Fibroblast of skin of back (primary cell): ENCODE measurements at places on chromosomes 5 and 9.

- DNase-seq, result no peak
Observed at GRCh38 chr9:3795556-3795955, 269.8 kb upstream of the RFX3 start.

DNA sequence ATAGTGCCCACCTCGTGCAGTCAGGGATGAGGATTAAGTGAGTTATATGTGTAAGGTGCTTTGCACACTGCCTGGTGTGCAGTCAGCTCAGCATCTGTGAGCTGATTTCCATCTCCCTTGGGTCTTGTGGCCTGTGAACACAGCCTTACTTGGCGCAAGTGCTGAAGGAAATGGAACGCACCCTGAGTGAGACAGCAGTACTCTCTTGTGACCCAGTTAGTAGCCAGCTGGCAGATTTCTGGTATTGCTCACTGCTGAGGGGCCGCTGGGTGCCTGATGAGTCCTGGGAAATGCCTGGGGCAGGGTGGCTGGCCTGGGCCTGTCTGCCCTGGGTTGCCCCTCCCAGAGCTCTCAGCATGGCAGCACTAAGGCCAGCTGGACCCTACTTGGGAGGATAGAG, 90.9 kb upstream of the BOD1 start:
- DNase-seq, result peak; percentile 38

DNA sequence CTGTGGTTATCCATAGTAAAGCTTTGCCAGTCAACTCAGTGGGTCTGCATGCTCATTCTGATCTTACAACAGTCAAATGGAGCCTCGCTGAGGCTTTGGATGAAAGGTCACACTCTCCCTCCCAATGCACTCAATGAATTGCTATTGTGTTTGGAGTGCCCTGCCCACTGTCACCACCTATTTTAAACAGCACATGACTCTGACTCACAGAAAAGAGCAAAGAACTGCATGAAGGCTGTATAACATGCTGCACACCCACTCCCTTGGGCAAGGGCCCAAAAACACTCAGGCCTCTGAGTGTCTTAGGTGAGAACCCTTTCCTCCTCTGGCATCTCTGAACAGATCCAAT, 118.7 kb upstream of the CCDC112 start:
- DNase-seq, result peak; percentile 60

DNA sequence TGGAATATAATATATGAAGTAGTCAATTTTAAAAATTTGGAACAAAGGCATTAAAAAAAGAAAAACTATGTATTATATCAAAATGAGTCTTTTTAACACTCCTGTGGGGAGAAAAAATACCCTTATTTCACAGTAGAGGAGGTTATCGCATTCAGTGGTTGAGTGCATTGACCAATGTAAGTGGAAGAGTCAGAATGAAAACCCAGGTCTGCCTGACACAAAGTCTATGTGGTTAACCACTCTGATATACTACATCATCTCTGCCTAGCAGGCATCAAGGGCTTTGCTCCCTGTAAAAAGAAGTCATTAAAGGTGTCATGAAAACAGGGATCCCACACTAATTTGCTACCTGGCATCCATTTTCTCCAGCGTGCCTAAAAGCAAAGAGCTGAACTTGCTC, 417.2 kb upstream of the C9orf72 start:
- DNase-seq, result no peak

- no peak for DNase-seq
Observed at GRCh38 chr5:118728191-118728590, 260.2 kb downstream of the DTWD2 start.

DNA sequence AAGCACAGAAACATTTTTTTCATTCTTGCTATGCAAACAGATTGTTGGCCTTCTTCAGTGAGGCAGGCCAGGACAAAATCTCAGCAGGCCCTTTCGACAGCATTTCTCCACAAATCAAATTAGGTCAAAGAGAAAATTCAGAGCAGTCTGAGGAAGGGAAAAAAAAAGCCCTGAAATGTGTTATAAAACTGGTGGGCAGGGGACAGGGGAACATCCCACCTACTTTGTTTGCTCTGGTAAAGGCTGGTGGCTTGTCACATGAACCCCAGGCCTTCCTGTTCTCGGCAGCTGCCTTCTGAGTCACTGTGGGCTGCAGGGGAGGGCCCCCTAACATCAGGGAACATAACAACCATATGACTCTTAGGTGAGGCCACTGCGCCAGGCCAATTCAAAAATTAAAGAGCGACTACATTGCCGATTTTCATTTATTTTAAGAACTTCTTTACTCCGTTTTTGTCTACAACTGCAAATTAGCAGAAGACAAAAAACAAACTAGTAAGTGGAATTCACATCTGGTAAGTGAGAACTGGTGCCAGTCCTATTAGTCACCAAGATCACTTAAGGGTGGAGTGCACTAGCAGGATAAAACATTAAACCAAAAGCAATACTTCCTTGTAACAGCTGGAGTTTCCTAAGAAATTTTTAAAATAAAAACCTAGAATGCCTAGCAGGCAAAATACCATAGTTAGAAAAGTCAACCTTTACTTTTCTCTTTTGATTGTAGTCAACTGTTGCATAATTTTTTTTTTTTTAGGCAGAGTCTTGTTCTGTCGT, 46.2 kb upstream of the DENND4C start:
- peak; percentile 91 for DNase-seq

DNA sequence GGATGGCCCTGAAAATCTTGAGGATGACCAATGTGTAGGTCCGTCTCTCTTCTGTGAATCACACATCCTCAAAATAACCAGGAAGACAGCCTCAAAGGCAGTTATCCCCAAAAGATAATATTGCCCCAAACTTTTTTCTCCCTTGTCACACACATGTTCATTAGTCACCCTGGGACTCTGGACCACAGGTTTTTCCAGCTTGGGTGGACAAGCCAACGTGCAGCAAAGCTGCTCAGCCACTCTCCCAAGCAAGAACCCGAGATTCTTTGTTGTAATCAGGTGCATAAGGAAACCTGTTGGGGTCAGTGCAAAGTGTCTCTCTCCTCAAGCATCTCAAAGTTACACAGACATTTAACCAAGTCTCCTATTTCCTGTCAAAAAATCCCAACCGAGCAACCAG, 196.6 kb downstream of the GNA14 start:
- DNase-seq, result peak; percentile 76

DNA sequence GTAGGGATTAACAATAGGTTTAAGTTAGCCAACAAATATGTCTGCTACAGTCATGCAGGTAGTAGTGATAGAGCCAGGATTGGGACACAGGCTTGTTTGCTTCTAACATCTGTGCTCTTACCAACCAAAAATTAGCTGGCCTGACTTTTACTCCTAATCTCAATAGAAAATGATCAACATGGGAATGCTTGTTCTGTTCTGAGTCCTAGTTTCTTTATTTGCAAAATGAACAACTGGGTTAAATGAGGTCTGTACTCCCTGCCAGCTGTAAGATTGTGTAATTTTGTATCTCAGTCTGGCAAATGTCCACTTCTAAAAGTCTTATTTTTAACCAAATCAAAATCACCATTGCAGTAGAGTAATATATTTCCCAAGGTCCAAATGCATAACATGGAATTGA, 216.8 kb downstream of the NMUR2 start:
- DNase-seq, result no peak

GRCh38 chr5:107216587-107216986, 454.1 kb downstream of the EFNA5 start:
- no peak for DNase-seq

GRCh38 chr9:133888048-133888808, 103.9 kb downstream of the VAV2 start:
- no peak for DNase-seq

DNA sequence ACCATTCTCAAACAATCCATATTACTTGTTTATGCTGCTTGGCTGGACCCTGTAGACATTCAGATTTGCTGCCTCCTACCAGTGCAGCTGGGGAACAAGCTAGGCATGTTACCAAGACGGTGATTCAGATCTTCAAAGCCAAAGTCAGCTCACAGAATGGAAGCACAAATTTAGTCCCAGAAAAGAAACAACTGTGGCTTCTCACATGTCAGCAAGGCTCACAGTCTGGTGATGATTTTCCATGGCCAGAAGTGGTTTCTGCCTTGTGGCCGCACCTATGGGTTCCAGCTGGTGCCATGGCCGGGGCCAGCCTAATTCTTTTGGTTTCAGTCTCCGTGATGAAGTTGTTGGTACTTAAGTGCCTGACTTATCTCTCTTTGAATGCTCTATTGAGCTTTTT, 182.2 kb downstream of the TMC1 start:
- DNase-seq, result peak; percentile 6

DNA sequence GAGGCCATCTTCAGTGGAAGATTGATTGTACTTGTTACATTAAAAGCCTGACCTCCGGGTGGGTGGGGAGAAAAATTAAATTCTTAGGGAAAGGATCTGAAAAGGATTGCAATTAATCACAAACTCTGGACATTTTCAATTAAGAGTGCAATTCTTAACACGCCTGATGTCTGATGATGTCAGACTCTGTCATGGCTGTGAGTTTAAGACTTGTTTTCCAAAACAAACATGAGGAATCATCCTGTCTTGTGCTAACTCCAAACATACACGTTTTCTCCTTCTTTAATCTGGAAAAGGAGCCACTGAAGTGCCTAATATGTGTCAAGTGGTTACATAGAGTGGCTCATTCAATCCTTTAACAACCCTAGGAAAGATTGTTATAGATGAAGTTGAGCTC, 60.4 kb upstream of the SMIM23 start:
- no peak for DNase-seq

DNA sequence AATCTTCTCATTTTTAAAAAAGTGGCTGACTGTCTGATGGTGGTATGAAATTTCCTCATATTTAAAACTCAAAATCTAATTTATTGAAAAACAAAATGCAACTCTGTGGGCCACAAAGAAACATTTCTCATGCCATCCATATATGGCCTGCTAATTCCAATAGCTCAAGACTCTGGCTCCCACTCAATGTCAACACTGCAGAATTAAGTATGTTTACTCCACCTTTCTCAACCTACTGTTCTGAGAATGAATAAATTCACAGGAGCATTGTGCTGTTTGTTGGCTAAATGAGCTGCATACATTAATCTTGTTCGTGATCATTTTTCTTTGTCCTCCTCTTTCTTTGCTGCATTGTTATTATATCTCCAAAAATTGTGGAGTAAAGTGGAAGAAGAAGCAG, 79.5 kb upstream of the GABRG2 start:
- no peak for DNase-seq

DNA sequence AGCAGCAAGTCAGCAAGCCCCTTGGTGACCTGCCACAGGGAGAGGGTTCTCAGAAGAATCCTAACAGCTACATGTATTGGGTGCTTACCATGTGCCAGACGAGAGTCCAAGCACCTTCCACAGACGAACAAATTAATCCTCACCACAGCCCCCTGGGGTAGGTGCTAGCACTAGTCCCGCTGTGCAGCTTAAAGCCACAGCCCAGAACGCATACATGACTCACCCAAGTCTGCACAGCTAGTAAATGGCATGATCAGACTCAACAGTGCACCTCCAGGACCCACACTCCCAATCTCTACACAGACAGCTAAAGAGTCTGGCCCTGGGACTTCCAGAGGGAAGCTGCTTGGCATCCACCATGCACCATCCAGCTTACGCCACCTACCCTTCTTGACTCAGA, 111.5 kb downstream of the PAX5 start:
- DNase-seq, result peak; percentile 23

DNA sequence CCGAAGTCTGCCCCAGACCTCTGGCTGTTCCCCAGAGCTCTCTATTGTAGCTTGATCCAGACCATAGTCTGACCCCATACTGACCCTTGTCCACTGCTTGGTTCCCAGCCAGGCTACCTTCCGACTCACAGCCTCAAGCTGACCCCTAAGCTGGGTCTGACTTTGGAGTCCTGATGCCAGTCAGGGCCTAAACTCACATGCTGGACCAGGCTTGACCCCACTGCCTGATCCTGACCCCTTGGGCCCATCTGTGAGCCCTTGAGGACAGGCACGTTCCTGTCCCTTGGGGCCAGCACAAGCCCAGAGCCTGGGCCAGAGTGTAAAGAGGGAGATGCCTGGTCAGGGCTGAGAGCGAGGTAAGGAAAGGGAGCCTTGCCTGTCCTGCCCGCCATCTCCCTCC, 32.7 kb upstream of the ENHO start:
- no peak for DNase-seq

GRCh38 chr9:75088646-75089372, 495 bp downstream of the OSTF1 start:
- DNase-seq, result peak; percentile 75
